Fibroblast of skin of left biceps (primary cell): ENCODE measurements at places on chromosomes 1 and 21.

GRCh38 chr1:186429017-186429416 lies 31.9 kb downstream of the PDC start:
- no peak for DNase-seq

- DNase-seq = no peak
These were observed 192.4 kb upstream of the RNPC3 start for GRCh38 chr1:103333141-103333540.

DNA sequence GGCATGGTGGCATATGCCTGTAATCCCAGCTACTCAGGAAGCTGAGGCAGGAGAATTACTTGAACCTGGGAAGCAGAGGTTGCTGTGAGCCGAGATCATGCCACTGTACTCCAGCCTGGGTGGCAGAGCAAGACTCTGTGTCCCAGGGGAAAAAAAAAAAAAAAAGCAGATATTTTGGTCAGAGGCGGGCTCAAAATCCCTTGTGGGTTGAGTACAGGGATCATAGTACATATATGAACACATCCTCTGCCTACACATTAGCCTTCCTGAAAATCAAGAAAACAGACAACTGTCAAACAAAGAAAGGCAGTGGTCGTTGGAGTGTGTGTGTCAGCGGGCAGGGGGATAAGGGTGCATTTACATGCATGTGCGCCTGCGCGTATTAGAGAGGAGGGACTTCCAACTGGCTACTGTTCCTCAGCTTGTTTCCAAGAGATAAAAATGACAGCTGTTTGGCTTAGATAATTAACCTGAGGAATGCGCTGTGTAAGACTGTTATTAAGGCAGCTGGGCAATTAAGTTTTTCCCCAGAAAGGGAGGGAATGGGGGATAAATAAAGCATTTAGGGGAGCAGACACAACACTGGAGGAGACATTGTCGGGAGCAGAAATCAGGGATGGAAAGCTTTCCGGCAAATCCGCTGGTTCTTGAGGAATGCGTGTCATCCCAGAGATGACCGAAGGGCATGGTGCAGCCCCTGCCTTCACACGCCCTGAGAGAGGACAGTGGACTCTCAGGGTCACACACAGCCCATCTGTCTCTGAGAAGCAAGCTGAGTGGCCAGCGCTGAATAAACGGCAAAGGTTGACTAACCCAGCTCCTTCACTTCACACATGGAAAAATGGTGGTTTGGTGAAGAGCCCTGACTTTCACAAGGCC lies 6.4 kb downstream of the LAMB3 start:
- no peak for DNase-seq

- DNase-seq = no peak
These were observed 56.2 kb upstream of the DPH5 start for GRCh38 chr1:101081496-101082488.

DNA sequence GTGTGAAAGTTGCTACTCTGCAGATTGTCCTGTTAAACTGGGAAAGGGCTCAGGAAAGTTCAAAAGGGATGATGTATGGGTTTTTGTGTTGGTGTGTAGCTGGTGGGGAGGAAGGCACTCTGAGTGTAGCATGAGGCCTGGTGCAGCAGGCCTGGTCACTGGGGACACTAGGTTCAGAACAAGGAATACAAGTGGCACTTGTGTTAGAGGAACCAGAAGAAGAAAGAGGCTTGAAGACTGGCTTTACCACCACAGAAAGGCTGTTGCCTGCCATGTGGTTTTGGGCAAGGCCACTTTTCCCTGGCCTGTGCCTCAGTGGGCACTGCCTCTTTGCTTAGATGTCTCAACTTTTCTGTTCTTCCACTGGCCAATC lies 122.8 kb downstream of the NOS1AP start:
- no peak for DNase-seq

DNA sequence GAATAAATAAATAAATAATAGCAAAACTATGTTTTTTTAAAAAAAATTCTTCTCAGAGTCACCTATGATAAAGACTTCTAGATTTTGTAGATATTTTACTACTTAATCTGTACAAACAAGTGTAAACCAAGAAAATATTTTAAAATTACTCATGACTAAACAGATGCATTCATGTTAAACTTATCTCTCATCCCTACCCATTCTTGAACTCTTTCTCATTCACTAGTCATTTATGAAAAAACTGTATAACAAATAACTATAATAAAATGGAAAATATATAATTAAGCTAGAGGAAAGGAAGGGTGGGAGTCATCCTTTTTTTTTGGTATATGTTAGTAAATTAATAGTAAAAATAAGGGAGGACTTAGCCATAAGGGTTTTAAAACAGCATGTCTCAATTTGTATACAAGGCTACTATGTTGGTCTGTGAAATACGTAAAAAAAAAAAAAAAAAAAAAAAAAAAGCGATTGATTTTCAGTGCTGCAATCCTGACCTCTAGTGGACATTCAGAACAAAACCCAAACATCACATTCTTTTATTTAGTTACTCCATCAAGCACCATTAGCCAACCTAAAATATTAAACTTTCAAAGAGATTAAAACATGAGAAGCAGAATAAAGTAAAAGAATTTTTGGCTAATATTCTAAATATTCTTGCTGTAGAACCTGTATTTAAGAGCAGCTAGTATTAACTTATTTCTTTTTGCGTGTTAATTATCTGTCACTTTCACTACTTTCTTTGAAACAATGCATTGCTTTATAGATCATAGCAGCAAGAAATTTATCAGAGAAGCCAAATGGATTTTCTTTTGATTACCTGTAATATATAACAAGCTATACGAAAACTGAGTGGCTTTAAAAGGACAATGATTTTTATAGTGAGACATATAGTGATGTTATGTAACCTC lies 255.8 kb upstream of the CACYBP start:
- DNase-seq = peak; percentile 10

- DNase-seq = no peak
These were observed 526.9 kb downstream of the NEGR1 start for GRCh38 chr1:71755441-71755840.

DNA sequence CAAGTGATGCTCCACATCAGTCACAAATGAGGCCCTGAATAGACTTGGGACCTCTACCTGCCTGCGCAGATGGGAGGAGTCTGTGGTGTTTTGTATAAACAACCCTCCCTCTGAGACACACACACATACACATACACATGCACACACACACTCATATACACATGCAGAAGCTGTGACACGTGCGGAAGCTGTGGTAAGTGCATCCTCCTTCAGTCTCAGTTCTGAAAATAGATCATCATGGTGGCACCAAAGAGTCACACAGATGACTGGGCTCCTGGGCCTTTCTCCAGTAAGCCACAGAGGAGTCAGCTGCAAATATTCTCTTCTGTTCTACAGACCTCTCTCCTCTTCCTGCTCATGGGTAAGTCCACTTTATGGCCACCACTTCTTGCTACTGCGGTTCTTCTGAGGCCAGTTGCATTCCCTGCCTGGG lies at the start of gene LY9:
Gene LY9 (plus strand): TSS at position 224 of the 433 bp plus-strand sequence. CDS start 14 bp downstream, at position 238.
- DNase-seq = no peak

DNA sequence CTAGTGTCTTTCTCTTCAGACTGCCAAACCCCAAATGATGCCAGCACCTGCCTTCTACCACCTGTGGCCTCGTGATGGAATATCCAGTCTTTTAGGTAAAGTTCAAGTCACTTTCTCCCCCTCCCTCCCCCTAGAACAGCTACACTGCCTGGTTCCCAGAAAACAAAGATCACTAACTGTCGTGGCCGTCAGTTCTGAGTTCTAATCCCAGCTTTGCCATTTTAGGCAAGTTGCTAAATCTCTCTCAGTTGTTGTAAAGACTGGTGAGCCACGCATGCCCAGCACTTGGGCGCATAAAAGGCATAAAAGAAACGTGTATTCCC lies 648 bp upstream of the TRAPPC3 start:
- no peak for DNase-seq

DNA sequence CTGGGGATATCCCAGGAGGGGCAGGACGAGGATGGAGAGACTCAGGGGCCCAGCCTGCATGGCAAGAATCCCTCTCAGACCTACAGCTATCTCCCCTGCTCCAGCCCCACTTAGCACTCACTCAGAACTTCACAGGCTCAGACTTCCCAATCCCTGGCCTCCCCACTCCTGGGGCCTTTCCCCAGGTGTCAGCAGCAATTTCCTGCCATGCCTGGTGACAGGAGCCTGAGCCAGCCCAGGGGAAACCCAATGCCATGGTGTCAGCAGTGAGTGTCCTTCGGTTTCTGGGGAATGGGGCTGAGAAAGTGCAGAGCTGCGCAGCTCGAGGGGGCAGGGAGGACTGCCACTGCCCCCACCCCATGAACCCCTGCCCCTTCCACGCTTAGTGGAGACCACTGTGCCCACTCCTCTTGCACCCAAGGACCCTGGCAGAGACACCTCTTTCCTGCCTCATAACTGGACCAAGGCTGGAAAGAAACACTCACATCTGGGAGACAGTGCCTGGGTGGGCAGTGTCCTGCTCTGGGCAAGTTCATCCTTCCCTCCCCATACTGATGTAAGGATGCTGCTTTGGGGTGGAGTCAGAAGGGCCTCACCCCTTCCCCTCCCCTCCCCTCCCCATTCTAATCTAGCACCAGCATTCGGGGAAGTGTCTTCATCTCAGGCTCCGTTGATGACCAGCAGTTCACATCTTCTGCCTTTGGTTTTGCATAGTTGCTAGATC lies 17.1 kb upstream of the UBL4B start:
- no peak for DNase-seq

GRCh38 chr1:244788493-244789275 lies 46.8 kb upstream of the COX20 start:
- DNase-seq = no peak

GRCh38 chr1:176567190-176567794 lies 104.3 kb downstream of the PAPPA2 start:
- peak; percentile 19 for DNase-seq

- no peak for DNase-seq
These were observed 64.7 kb upstream of the ACTRT2 start for GRCh38 chr1:2956576-2956975.

DNA sequence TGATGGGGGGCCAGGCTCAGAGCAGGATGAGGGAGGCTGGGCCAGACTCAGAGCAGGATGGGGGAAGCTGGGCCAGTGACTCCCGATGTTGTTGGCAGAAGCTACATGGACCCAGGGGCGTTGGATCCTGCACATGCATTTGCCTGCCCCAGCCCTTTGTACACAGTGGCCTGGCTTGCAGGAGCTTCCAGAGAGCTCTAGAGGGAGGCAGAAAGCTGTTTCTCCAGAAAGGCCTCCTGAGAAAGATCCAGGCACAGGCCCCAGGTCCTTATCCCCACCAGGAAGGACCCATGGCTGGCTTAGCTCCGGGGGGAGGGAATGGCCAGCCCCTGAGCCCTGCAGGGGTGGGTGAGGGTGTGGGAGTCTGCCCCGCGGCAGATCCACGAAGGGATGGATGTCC lies 106.6 kb upstream of the ACTRT2 start:
- DNase-seq = no peak

DNA sequence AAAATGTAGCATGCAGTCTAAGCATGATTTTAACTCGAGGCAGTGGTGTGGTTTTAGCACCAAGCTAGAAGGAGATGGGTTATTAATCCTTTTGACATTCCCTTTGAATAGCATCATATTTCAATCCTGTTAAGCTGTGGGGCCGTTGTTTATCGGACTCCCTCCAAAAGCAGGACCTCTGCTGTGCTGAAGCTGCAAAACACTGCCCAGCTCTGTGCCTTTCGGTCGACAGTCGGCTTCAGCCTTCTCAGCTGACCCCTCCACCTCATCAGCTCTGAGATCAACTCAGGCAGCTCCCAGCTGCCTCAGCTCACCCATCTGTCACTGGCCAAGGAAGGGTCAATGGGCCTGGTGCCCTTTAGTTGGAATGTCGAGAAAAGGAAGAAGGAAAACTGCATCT lies 95.5 kb downstream of the KAZN start:
- no peak for DNase-seq

GRCh38 chr1:99648107-99648506 lies 2.2 kb downstream of the PALMD start:
- DNase-seq = no peak

DNA sequence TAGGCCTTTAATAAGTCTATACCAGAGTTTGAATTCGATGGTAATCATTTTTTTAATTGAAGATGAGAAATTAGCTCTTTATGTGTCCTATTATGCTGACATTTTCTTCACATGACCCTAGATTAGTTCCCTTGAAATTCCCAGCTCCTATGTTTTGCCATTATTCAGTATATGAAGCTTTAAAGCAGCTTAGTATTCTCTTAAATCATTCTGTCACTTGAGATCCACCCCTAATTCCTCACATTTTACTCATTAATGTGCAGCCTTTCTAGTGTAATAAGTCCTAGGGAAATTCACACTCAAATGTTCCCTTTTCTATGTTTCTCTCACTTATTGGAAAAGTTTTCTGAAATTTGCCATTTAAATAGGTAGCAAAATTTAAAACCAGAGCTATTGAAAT lies 704.5 kb upstream of the B3GALT2 start:
- DNase-seq = peak; percentile 3

- DNase-seq = no peak
These were observed 57.6 kb downstream of the OLFML2B start for GRCh38 chr1:161966067-161966466.

DNA sequence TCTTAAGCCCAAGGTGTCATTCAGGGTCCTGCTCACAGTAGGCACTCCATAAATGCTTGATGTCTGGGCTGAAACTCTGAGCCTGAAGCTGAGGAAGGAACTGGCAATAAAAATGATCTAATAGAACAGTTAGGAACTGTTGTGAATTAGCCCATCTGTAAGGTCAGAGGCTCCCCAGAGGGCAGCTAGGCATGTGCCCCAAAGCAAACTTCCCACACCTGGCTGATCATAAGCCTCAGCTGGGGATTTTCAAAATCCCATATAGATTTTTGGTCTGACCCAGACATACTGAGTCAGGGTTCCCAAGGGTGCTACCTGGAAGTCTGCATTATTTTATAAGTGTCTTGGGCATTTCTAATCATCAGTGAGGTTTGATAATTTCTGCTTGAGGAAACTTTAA lies 309.4 kb upstream of the PROX1 start:
- DNase-seq = no peak

DNA sequence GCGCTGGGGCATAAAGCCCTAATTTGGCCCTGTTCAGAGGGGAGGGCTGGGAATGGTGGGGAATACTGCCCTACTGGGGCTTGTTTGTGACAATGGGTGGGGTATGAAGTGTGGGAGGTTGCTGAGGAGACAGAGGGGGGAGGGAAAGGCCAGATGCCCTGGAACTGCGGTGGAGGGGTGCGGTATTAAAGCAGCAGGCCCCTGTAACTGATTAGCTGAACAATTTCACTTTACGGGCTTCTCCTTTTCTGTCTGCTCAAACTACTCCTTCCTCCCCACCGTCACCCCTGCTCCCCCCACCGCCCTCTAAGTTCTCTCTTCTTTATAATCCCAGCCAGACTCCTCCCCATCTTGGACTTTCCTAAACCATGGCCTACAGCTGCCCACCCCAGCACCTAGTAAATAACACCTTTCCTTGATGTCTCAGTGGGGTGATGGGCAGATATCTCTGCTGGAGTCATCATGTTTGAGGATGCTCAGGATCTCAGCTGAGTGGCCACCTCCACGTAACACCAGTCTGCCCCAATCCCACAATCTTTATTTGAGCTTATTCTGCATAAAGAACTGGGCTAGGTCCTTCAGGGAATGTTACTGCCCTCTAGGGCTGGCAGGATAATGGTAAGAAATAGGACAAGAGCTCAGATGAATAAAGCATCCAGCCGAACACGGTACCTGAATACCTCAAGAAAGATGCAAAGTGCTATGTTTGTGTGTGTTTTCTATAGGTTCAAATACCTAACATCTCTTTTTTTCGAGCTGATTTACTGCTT lies 33.5 kb downstream of the XCL1 start:
- DNase-seq = no peak
